Fibroblast of upper back skin (primary cell): ENCODE measurements at places on chromosomes 7 and 10.

- peak; percentile 88 for DNase-seq
Measured at GRCh38 chr10:35876248-35876647, 234.2 kb upstream of the FZD8 start.

GRCh38 chr7:53596230-53596629, 560.8 kb downstream of the POM121L12 start:
- peak; percentile 13 for DNase-seq

GRCh38 chr10:95841661-95842498, 65.9 kb upstream of the CC2D2B start:
- DNase-seq = peak; percentile 53

- no peak for DNase-seq
Measured at GRCh38 chr7:132446666-132447278, 129.5 kb downstream of the PLXNA4 start.

DNA sequence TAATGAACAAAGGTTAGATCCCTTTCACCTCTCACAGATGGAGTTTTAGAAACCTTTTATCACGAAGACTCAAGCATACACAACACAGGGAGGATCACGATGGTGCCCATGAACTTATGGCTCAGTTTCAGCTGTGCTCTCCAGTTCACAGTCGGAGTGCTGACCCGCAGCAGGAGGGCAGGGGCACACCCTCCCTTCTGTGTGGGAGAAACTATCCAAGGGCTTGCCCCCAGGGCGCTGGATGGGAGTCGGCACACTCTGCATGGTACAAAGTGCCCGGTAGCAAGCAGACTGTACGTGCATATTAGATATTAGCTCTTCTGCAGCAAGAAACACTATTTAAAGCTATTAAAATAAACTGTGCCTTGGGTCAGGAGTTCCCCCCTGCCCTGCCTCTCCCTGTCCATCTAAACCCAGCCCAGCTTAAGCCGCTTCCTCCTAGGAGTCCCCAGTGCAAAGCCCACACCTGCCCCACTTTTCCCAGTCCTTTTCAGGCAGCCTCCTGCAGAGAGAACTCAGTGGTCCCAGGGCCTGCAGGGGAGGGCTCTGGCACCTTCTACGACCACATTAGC, 76.5 kb downstream of the CHST15 start:
- no peak for DNase-seq

- DNase-seq = no peak
Measured at GRCh38 chr10:103140469-103140868, 52.6 kb downstream of the NT5C2 start.

DNA sequence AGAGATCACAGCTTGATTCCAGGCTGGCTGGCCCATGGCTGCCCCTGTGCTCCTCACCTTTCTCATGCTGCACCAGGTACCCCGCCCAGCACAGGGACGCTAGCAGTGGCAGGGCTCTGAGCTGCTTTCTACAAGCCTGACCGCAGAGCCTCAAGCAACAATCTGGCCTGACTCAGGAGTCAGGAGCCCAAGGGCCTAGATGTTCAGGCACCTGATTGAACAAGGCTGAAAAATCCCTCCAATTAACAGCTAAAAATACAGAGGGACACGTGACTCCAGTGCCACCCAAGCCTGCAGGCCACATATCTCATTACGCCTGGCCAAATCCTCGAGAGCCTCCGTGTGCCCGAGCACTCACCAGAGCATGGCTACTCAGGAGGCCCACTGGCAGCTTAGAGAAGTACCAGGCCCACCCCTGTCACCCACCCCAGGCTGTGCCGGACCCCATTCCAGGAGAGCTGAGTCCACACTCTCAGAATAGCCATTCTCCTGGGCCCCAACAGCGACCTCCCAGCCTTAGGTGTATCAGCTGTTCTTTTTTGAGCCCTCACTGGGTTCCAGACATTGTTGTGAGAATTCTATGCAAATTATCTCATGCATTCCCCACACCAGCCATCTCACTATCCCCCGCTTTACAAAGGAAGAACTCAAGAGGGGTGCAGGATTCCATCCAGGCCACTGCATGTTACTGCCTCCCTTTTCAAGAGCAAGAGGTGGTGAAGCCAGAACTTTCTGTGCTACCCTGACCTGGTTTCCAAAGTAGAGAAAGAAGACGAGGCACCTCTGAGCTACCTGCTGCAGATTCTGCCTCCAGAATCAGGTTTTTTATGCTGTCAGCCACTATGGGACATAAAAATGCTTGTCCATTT, 98.3 kb downstream of the COL13A1 start:
- no peak for DNase-seq

- DNase-seq = no peak
Measured at GRCh38 chr10:100827819-100828737, 82.7 kb downstream of the PAX2 start.

GRCh38 chr10:67225226-67225625, 299.4 kb downstream of the LRRTM3 start:
- no peak for DNase-seq

GRCh38 chr10:124827474-124827873, 25.9 kb downstream of the ABRAXAS2 start:
- DNase-seq = peak; percentile 5

DNA sequence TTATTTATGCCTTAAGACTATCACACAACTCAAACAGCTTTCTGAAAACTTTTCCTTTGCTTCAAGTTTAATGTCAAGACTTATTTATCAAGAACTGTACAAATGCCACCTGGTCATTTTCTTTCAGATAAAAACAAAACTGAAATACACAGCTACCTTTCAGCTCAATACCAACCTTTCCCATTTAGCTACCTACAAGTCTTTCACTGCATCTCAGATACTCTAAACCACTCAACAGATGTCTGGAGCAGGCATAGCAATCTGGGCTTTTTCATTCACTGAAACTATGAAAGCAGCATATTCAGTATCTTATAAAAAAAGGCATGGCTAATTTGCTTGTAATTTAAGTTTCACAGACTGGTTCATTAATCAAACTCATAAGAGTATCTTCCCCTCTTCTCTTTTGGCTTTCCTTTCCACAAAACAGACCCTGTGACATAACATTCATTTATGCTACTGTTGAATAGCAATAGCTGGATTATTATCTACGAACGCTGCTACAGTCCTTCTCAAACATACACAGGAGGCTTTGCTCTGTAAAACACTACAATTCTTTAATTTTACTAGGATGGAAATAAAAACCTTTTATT, 8.2 kb downstream of the TRA2A start:
- DNase-seq = no peak

DNA sequence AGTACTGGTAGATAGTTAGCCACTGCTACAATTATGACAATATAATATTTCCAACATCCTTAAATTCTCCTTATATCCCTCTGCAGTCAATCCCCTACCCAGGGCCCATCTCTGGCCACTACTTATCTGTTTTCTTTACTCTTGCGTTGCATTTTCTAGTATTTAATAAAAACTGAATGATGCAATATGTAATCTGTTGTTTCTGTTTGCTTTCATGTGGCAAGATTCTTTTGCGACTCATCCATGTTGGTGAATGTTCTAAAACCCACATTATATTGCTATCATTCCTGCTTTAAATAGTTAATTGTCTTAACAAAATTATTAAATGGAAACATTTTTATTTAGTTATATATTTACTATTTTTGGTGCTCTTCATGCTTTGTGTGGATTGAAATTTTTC, 338.5 kb downstream of the MDFIC start:
- DNase-seq = peak; percentile 31

DNA sequence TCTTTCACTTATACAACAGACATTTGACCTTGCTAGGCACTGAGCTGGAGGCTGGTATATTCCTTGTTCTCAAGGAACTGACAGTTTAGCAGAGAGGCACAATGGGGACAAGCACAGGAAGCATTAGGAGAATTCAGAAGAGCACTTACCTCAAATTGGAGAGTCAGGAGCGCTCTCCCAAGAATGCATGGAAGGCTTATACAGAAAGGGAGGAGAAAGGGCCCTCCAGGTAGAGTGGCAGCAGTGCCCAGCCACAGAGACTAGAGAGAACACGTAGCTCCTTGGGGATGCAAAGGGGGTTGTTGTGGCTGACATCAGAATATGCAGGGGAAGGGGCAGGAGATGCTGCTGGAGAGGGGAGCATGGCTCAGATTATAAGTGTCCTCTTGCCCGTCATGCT, 78.2 kb upstream of the MKLN1 start:
- DNase-seq = no peak

GRCh38 chr10:80411267-80411668, 2.9 kb downstream of the PRXL2A start:
- DNase-seq = no peak

- no peak for DNase-seq
Measured at GRCh38 chr7:85220023-85220422, 33.2 kb upstream of the SEMA3D start.
